ENCODE measurements at places on chromosomes 12 and 14.
A peak's percentile ranks its signal among the peaks of the same experiment; 100 is the strongest.

- DNase-seq, result no peak
Observed at GRCh38 chr14:69398818-69399210, 322 bp downstream of the SLC39A9 start.

DNA sequence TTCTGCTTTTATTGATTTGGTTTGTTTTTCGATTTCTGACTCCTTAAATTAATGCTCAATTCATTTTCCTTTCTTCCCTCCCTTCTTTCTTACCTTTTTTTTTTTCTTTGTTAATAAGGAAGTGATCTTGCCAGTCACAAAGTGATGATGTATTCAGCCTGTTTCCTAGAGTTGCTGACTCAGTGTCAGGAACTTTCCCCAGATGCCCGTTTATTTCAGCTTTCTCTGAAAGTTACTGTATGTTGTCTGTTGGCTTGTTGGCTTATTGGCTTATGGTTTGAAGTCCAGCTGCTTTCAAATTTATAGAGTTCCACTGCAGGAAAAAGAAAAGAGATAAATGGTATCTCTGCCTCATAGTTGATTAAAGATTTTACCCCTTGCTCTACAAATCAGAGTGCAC lies 12.4 kb upstream of the SLC6A15 start:
- peak; percentile 88 for DNase-seq

DNA sequence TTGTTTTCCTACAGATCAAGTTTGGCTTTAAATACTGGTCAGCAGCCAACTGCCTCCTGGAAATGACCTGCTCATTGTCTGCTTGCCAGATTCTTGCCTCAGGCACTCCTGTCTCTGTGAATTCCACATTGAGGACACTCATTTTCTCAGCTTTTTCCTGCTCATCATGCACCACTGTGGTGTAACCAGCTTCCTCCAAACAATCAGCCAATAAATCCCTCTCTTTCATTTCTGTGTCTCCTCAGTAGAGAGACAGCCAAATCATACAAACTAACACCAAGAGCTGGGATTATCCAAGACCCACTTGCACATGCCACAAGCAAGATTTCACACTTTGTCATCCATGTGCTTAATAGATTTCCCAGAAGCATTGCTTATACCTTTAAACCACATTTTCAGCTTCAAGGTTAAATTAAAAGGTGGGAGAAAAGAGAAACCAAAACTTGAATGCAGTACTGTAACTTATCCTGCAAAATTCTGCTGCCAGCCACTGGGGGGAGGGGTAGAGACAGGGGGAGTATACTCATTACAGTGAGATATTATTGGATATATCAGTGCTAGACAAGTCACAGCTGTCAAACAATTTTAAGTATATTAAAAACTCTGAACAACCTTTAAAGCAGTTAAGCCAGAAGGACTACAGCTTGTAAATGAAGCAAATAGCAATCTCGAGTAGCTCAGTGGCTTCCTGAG lies 105.0 kb downstream of the PPP2R5E start:
- peak; percentile 94 for DNase-seq

- DNase-seq, result no peak
Observed at GRCh38 chr14:51059032-51059431, 35.9 kb downstream of the TRIM9 start.

DNA sequence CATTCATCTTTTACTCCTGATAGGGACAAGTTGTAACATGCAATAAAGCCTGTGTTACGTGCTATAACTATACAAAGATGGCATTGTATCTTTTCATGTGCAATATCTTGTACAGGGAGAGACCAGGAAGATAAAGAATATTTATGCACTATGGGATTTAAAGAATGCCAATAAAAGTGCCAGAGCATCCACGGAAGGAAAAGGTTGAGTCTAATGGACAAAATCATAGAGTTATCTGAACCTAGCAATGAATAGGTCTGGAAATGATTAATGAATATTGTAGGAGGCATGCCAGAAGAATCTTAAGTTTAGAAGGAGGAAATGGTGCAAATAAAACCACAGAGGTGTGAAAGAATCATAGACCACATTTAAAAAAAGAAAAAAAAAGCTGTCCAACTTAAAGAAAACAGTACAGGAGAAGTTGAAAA lies 263.9 kb downstream of the KCNC2 start:
- DNase-seq, result no peak

DNA sequence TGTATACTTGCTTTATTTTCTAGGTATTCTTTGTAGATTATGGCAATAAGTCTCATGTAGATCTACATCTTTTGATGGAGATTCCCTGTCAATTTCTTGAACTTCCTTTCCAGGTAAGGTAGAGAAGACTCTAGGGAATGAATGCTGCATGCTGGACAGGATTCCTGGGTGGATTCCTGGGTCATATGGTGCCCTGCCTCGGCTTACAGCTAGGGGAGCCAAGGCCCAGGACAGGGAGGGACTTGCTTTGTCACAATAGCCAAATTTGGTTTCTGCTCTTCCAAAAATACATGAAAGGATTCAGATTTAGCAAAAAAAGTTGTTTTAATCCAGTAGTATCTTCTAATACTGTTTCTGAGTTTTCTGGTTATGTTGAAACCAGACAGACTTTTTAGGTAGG lies 59.5 kb upstream of the ASPG start:
- no peak for DNase-seq

- no peak for DNase-seq
Observed at GRCh38 chr12:83690465-83690864, 1003.8 kb downstream of the TMTC2 start.

GRCh38 chr12:130872179-130873096 lies 572 bp downstream of the RAN start:
- peak; percentile 53 for DNase-seq

DNA sequence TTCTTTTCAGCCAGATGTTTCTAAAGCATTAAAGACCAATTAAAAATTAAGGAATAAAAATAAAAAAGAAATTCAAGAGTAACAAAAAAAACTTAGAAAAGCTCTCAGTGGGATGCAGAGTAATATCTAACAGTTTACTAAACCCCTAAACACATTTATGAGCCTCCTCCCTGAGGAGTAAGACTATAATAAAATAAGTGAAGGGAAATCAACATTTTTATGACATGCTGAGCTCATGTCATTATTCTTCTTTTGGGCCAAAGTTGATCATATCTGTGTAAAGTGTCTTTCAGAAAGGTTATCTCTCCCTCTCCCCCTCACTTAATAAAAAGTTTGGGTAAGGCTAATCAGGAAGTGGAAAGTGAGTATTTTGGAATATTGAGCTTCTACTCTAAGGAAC lies 122.1 kb downstream of the MYRFL start:
- DNase-seq, result no peak
